Liver (tissue), 10 donors: ENCODE measurements at places on chromosomes 5 and 9. TPM values are rescaled to one million over a fixed set of nuclear protein-coding genes. Genes with fewer than 3 reads are reported as not detected.

GRCh38 chr5:80308526-80308925 is 11.3 kb upstream of the SPZ1 start:
- DNase-seq, result no peak

DNA sequence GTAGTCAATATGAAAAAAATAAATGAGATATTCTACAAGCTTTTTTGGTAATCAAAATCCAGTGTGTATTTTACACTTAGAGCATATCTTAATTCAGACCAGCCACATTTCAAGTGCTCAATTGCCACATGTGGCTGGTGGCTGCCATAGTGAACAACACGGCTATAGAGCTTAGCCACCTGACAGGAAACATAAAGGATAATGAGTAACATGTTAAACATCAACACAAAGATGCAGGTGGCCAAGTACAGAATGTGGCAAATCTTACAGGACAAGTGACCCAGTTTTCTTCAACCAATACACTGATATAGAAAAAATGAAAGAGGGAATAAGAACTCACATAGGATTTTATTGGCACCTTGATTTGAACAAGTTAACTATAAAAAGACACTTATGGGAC is 61.4 kb downstream of the KIF24 start:
- DNase-seq, result no peak

DNA sequence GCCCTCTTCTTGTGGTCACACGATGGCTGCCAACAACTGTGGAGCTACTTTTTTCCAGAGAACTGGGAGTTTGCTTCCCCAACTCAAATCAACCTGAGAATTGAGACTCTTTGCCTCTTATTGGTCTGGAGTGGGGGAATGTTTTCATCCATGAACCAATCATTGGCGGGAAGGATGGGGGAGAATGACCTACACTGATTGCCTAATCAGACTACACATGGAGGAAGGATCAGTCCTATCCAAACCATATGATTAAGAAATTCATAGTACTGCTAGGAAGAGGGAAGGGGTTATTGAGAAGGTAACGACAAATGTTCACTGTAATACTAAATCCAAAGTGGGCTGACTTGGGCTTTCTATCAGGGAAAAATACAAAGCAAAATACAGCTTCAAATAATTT is 7.9 kb upstream of the KIF2A start:
- no peak for DNase-seq

CRHBP gene
- total RNA-seq, result 77.4 TPM

IL7R gene
- 1.5 TPM for total RNA-seq

DNA sequence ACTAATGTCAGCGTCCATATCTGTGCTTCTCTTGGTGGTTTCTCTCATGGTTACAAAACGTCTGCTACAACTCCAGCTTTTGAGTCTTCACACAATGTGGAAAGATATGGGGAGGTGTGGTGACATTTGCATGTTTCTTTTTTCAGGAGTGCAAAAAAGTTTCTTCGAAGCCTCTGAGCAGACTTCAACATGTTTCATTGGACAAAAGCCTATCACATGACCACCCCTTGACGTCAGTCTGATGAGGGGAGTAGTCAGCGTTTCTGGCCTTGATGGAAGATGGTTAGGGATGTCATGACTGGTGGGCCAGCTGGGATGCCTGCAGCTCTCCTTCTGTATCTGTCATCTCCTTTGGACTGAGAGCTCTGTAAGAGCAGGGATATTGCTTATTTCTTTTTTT is 61.4 kb downstream of the PTPDC1 start:
- DNase-seq, result no peak
